ENCODE measurements at places on chromosomes 5 and 9.

- DNase-seq, result no peak
These were observed 148.3 kb upstream of the MOCS2 start for GRCh38 chr5:53257806-53258373.

GRCh38 chr9:131098391-131099101 lies 2.2 kb downstream of the AIF1L start:
- no peak for DNase-seq

- no peak for DNase-seq
These were observed 54.7 kb downstream of the FOXD1 start for GRCh38 chr5:73393611-73394489.

- no peak for DNase-seq
These were observed 32.3 kb downstream of the CNTRL start for GRCh38 chr9:121107029-121107428.

DNA sequence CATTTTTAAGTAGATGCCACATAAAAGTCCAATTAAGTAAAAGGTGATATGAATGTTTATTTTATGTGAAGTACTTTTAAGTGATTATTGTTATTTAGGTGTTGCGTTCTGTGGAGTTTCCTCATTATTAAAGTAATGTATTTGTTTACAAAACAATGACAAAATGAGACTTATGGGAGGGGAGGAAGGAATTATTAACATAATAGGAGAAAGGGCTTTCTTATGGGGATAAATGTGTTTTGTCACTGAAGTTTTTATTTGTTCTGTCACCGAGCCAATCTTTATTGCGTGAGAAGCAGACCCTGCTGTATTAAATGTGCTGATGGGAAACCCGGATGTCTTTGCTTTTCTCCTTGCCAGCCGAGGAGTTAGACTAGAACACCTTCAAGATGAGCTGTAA lies 44.5 kb downstream of the TRIO start:
- no peak for DNase-seq
